Cerebellum (tissue), 4 donors: ENCODE measurements at places on chromosomes 3 and 15. TPM values are rescaled to one million over a fixed set of nuclear protein-coding genes. Genes with fewer than 3 reads are reported as not detected.
A peak's percentile ranks its signal among the peaks of the same experiment; 100 is the strongest.

DPPA2 gene
- not detected for total RNA-seq

DNA sequence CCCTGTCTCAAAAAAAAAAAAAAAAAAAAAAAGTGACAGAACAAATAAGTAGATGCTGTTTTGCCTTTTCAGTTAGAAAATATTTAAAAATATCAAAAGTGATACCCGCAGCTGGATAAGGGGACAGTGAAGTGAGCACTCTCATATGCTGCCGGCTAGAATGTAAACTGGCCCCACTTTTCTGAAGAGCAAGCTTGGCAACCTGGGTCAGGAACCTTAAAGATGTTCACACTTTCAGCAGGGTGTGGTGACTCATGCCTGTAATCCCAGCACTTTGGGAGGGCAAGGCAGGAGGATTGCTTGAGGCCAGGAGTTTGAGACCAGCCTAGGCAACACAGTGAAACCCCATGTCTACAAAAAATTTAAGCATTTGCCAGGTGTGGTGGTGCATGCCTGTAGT, 17.4 kb downstream of the FSD2 start:
- DNase-seq = no peak

UQCRC1 gene
- total RNA-seq = 122 TPM

DNA sequence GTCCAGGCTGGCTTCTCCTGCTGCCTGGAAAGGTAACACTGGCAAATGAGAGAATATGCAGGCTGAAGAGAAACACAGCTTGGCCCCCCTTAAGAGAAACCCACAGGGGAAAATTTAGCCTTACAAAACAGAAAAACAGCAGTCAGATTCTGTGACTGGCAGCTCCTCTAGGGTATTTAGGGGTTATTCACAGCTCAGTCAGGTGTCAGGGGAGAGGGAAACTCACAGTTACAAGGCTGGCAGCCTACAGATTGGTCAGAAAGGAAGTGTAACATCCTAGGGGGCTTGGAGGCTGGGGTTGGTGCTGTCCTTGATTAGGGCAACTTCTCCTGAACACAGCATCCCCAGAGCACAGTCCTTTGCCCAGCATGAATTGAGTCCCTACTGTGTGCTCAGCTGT, 81.4 kb downstream of the SEMA5B start:
- DNase-seq = no peak

GRCh38 chr3:127803619-127804018, 18.7 kb downstream of the MGLL start:
- no peak for DNase-seq

DNA sequence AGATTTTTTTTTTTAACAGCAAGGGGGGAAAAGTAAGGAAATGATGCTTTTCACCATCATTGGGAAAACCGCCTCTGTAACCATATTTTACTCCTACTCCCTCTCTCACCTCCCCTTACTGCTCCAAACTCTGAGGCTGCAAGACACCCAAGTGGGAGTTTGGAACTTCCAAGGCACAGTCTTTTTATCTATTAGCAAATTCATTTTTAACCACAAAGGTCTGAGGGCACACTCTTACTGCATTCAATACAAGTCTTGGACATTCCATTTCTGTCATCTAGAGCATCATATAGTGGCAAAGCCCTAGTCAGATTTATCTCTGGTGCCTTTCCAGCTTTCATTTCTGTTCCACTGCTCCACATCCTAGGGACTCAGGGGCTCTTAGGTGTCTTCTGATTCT, 13.2 kb downstream of the FAM162A start:
- no peak for DNase-seq

DNA sequence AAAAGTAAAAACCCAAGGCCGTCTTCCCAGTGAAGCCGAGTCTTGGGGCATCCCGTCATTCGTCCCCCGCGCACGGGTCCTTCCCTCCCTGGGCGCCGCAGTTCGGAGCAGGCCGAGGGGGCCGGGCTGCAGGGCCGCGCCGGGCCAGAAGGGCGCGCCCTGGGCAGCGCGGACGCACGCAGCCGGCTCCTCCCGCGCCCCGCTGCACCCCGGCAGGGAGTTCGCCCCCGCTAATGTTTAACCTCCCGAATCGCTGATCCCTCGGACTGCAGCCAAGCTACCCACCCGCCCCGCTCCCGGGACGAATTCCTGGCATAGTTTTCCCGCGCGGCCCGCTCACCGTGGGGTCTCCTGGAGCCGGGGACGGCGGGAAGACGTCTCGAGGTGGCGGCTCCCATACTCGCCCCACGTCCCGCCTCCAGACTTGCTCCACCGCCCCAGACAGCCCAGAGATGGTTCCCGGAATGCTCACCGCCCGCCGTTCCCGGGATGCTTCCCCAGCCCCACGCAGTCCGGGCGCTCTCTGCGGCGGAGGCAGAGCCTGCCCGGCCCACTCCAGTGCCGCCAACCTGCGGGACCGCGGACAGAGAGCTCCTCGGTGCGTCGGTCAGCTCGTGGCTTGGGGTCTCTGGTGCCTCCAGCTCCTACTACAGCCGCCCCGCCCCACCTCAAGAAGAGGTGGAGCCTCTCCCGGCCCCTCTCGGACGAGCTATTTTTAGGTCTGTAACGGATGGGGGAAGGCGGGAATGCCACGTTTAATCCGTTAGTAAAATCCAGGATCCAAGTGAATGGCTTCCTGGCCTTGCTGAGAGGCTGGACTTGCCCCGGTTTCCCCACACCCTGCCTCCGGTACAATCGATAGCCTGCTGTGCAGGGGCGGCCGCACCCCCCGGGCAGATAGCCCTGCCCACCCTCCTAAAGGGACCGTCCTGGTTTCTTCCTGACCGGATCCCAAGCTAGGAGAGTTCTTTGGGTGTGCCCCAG, at the start of gene DZIP1L:
DZIP1L (minus strand) TSS at position 621 of the 984 bp plus-strand sequence. CDS start 11,637 bp downstream, outside the sequence.
- peak; percentile 70 for DNase-seq

CCDC32 gene
- 15.2 TPM for total RNA-seq

- no peak for DNase-seq
These were observed 46.4 kb upstream of the PGPEP1L start for GRCh38 chr15:99054025-99054387.

GRCh38 chr3:179098388-179099077, 26.9 kb upstream of the ZMAT3 start:
- DNase-seq = no peak

DNA sequence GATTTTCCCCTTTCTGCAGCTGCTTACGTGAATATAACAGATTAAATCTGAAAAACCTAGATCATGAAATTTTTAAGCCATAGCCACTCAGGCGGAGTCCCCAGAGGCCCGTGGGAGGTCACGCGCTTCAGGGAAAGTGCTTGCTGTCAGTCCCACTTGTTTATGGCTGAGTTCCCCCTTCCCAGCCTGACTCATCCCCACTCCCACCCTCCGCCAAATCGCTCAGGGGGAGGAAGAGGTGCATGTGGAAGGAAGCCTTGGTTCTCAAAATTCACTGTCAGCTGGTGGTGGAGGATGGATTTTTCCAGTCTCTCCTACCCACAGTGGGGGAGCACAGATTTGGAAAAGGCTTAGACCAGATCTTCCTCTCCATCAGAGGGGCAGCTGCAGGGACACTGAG, 67.4 kb downstream of the CORO2B start:
- peak; percentile 60 for DNase-seq

DNA sequence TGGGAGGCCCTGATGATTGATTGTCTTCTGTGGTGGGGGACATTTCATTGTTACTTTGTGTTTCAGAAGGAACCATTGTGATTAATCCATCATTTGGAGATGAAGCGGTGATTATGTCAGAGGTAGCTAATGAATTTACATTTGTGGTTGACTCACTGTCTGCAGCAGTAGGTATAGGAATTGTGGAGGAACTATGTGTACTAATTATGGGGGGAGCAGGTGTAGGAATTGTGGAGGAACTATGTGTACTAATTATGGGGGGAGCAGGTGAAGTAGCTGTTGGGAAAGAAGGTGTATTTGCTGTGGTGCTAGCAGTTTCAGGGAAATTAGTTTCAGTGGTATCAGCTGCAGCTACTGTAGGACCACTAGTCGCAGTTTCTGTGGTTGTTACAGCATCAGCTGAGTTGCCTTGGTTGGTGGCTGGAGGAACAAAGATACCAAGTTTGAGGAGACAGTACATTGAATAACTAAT, 6.9 kb downstream of the MUC13 start:
- no peak for DNase-seq

SOX14 gene
- total RNA-seq = 0.73 TPM

GRCh38 chr3:125104639-125105038, 48.8 kb upstream of the HEG1 start:
- DNase-seq = no peak

OPA1 gene
- 88.9 TPM for total RNA-seq

HRG gene
- total RNA-seq = not detected

GRCh38 chr15:34754171-34754601, 612 bp downstream of the GJD2 start:
- DNase-seq = no peak

GRAMD2A gene
- total RNA-seq = 0.36 TPM

COPS2 gene
- total RNA-seq = 60.5 TPM

FEZF2 gene
- 0.09 TPM for total RNA-seq

SLC22A13 gene
- 1.4 TPM for total RNA-seq

DNA sequence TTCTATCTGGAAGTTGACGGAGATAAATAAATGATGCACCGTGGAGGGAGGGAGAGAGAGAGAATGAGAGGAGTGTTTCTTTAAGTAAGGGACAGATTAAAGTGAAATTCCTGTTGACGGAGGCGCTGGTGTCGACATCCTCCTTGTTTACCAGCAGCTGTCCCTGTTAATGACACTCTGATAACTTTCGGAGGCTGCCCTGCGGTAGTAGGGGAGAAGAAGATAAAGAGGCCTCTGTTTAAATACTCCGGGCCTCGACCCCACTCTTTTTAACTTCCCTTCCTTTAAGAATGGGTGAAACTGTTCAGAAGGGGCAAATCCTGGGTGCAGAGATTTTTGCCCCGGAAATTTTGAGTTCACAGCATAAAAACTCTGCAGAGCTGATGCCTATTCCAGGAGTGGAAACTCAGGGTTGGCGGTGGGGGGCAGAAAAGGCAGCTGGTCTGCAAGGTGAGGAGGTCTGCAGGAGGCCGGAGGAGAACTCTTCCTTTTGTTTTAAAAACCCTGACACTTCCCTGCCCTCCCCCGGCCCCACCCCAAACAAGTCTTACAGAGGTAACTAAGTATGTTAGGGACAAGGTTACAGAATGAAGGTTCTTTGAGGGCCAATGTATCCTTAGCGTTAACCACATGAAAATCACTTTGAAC, 276.6 kb upstream of the NR2F2 start:
- no peak for DNase-seq

C15orf62 gene
- 0.27 TPM for total RNA-seq

DNA sequence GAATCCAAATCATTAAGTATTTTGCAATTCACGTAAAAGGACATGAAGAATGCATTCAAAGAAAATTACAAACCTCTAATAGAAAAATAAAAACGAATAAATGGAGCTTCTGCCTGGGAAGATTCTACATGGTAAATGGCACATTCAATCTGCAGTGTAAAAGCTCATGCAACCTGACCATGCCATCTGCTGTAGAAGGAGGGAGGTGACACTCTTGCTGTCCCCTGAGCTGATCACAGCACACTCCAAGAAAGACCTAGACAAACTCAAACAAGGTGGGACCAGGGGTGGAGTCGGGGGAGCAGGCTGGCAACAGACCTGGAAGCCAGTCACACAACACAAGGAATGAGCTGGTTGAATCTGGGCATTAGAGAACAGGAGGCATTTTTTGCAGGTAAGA, 101.8 kb downstream of the BDH1 start:
- peak; percentile 82 for DNase-seq

DNA sequence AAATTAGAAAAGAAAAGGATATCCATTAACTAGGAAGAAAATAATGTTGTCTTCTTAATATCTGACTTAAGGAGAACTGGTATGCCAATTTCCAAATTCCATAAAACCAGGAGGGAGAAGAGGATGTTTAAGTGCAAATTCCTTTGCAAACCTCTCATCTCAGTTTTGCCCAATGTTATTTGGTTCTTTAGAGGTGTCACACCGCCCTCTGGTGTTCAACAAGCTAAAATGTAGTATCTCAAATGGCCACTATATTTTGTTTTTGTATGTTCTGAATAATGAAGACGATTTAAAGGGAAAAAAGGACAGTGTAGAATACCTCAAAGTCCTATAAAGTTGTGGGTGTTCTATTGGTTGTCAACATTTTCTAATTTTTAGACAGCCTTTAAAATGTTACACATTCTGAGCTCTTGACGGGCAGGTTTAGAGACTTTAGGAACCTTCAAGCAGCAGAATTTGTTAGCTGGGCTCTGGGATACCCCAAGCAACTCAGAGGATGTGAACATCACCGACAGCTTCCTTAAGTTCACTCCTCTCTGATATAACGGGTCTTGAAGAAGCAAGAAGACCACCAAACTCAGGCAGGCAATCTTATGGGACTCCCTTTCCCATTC, 458.3 kb downstream of the MFSD1 start:
- peak; percentile 31 for DNase-seq

TERC gene
- total RNA-seq = 66.4 TPM

DNA sequence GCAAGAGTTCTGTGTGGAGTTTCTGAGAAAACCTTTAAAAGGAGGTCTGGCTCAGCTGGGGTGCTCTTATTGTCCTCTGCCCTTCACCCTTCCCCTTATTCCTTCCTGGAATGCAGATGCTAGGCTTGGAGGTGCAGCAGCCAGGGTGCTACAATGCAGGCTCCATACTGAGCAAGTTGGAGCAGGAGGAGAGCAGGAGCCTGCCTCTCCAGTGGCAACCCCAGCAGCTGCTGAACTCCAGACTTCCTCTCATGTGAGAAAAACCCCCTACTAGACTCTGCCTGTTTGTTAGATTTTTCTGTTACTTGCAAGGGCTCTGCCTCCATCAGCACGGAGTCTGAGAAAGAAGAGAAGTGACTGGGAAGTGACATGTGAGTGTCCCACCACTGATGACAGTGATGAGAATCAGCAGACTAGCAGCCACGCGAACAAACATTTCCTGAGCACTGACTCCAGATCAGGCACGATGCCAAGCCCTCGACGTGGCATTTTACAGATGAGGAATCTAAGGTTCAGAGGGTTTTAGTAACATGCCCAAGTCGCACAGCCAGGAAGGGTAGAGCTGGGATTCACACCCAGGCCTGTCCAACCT, 16.1 kb upstream of the RARRES1 start:
- DNase-seq = no peak

HIGD1A gene
- 75.1 TPM for total RNA-seq

GOLGA8G gene
- 0.09 TPM for total RNA-seq

DNA sequence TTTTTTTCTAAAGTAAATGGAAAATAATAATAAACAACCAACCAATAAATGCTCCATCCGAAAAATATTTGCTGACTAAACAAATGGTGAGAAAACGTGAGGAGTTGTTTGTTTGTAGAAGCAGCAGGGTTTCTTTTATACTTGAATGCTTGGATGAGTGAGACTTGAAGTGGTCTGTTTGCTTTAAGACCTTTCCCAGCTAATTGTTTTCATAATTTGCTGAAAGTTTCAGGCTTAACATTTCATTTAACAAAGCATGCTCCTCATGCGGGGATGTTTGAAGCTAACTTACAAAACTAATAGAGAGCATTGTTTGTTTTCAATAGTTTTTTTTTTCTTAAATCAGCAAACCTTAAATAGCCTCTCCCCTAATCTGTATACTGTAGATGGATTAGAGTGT, 484.6 kb downstream of the ROBO2 start:
- no peak for DNase-seq

- DNase-seq = no peak
These were observed 752 bp downstream of the OCA2 start for GRCh38 chr15:28098360-28098765.

RPUSD2 gene
- 8.1 TPM for total RNA-seq
